ENCODE measurements at places on chromosomes 16 and 17.

DNA sequence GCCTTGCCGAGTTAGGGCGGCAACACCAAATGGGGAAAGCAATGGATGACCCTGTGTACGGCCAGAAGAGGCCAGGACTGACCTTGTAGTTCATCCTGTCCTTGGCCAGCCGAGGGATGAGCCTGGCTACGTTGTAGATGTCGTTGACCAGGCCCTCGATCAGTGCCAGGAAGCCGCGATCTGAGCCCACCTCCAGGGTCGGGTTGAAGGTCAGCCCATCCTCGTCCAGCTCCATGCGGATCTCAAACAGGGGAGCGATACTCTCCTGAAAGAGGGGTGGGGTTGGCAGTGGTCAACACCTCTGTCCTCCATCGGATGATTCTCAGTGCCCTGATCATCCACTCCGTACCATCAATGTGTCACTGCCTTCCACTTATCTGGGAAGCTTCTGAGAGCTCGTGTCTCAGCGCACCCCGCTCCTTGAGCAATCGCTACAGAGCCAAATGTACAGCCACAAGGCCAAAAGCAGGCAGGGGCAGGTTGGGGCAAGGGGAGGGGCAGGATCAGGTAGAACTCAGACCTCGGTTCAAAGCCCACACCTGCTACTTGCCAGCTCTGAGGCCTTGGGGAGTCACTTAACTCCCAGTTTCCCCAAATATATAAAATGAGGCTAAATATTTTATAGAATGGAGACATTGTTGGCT is 39.9 kb downstream of the DNAH17 start:
- no peak for DNase-seq

DNA sequence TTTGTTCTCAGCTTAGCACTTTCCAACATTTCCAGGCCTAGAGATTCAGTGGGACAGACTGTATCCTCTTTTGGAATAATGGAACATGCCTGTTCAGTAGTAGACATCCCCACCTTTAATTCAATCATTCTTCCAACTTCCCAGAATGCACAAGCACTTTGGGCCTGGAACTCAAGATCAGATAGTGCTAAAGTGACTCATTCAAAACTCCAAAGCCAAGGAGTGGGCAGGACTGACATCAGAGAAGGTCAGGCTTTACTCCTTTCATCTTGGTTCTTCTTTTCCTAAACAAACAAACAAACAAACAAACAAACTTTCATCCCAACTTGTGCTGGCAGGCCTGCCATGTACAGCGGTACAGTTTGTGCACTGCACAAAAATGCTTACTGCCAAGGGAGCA is 172.0 kb downstream of the AXIN2 start:
- DNase-seq = no peak

DNA sequence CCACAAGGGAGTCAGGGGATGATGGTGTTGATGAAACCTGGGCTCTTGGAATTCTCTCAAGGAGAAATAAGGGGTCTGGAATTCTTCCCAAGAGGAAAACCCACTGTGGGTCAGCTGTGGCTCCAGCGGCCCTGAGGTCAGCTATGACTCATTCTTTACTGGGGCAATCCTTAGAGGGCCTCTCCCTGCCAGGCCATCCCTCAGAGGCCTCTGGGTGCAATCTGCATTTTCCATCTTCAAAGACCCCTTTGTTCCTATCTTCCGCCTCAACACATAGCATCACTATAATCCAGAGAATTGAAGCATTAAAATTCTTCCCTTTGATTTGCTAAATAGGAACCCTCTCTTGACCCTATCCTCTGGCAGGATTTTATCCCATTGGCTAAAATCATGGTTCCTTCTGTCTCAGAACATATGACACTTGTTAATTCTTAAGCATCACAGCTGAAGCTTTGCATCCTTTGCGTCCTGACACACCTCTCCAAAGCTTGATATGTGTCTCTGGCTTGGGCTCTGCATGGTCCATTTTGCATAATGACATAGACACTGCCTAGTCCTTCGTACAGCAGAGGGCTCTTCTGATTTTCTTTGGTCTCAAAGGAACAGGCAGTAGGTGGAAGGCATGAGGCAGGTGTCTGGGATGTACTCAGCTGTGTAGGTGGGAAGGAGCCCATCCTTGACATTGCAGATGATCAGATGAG is 4.4 kb upstream of the KRT37 start:
- no peak for DNase-seq

DNA sequence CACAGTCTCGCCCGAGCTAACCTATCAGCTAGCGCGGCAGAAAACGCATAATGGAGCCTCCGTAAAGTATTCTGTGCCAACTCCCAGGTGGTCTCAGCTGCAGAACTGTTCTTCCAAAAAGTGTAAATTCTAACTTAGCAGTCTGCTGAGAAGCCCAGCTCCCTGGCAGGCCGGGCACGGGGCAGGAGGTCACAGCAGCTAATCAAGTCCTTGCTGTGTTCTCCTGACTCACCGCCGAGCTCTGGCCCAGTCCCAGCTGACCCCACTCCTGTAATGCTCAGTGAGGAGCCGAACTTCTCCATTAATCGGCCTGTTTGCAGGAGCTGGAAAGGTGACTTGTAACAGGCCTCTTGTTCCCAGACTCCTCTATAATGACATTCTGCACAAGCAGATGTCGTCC is 193.3 kb downstream of the IRX3 start:
- DNase-seq = no peak

- no peak for DNase-seq
Observed at GRCh38 chr17:22467720-22468119, 775.4 kb downstream of the KCNJ18 start.

DNA sequence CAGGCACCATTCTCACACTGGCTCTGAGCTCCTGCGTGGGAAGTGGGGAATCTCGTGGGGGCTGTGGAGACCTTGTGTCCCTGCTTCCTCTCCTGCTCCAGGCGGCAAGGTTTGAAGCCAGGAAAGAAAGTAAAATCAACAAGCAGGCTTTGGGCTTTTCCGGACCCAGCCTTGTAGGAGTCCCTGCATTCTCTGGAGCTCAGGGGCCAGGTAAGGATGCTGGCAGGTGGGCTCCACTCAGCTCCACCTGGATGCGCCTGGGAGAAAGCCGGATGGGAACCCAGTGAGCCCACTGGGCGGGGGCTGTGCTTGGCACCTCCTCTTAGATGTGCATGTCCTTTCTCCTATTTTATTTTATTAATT is 362.5 kb downstream of the SEC14L1 start:
- no peak for DNase-seq

- DNase-seq = no peak
Observed at GRCh38 chr16:69855592-69855991, 93.5 kb downstream of the WWP2 start.

DNA sequence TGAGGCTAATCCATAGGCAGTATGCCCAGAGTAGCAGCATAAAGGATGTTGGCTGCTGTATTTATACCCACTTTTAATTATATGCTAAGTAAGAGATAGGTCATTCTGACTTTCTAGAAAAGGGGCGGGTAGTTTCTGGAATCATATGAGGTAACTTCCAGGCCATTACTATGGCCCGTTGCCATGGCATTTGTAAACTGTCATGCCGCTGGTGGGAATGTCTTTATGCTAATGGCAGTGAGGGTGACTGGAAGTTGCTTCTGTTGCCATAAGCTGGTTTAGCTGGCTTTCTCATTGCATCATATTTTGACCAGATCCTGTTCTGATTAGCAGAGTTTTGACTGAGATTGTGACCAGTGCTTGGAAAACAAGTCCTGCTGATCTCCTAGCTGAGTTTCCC is 929.6 kb upstream of the CDH8 start:
- DNase-seq = no peak

DNA sequence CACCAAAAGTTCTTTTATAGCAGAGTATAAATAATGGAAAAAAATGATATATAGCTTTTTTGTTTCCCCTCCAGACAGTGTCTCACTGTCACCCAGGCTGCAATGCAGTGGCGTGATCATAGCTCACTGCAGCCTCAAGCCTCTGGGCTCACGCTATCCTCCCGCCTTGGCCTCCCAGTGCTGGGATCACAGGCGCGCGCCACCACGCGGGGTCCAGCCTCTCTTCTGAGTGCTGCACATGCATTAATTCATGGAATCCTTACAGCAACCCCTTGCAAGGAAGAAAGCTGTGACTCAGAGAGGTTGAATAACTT is 18.0 kb upstream of the ZNF629 start:
- no peak for DNase-seq

GRCh38 chr16:14131774-14132695 is 60.9 kb downstream of the MRTFB start:
- no peak for DNase-seq

GRCh38 chr17:62693616-62694409 is 66.3 kb downstream of the MRC2 start:
- no peak for DNase-seq

GRCh38 chr17:16940116-16940881 is 31.6 kb downstream of the TNFRSF13B start:
- DNase-seq = no peak

DNA sequence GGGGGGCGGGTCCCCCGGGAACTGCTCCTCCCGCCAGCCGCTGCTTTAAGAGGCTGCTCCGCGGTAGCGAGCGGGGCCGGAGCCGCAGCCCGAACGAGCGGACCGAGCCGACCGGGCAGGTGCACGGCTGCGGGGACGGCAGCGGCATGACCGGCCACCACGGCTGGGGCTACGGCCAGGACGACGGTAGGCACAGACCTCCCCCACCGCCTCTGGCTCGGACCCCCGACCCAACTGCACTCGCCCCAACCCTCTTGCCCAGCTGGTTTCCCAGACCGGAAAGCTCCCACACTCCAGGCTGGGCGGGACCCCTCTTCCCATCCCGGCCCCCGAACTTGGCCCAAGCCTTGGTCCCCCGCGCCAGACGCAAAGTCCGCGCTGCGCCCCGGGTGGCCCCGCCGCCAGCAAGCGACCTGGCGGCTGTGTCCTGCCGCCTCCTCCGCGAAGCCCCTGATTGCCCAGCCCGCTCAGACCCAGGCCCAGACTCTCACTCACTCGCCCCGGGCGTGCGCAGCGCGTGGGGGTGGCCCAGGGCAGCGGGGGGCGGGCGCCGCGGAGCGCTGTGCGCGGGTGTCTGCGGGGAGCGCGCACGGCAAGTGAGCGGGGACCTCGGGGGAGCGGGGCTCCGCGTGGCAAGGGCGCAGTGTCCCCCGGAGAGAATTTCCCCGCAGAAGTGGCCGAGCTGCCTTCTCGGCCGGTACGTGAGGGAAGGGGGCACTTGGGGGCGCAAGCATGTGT is at the start of gene CA7:
TSS of gene CA7 (plus strand) at position 73 of the 738 bp plus-strand sequence. CDS start at position 147, 74 bp downstream.
- no peak for DNase-seq

GRCh38 chr16:83653785-83654184 is 154.0 kb upstream of the HSBP1 start:
- DNase-seq = no peak

DNA sequence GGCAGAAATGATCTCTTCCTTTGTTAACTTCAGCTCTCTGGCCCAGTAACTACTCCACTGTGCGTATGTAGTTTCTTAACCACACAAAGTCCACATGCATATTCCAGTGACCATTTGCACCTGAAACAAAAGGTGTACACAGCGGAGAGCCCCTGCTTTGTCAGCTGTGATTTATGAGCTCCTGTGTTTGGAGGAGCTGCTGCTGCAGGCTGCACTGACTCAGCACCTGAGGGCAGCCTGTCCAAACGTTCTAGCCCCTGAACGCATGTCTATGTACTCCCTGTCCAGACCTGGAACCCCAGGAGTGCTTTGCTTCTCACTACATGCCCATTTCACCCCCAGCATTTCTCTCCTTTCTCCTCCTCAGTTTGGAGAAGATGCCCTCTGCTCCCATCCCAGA is 216.1 kb downstream of the ABCC12 start:
- DNase-seq = no peak

DNA sequence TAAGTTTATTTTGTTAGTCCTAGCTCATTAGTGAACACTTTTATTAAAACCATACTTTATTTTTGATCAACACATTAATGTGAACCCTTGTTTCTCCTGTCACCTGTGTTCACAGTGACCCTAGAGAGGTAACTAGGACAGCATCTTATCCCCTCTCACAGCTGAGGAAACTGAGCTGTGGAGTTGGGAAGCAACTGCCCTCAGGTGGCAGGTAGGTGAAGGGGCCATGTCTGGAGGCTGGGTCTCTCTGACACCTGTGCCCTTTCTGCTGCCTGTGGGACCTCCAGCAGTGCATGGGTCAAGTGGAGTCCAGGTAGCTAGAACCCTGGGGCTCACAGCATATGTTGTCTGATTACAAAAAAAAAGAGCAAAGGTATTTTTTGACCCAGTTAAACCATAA is 22.9 kb upstream of the SLC12A3 start:
- DNase-seq = no peak

GRCh38 chr16:83913245-83913633 is 14.3 kb downstream of the MLYCD start:
- DNase-seq = no peak

GRCh38 chr17:78174346-78174869 is 6.0 kb downstream of the SYNGR2 start:
- DNase-seq = no peak

- no peak for DNase-seq
Observed at GRCh38 chr16:87145181-87146176, 171.7 kb downstream of the C16orf95 start.

GRCh38 chr16:13982451-13982850 is 62.5 kb downstream of the ERCC4 start:
- DNase-seq = no peak

GRCh38 chr16:81842564-81843242 is 63.6 kb downstream of the PLCG2 start:
- DNase-seq = no peak

- DNase-seq = no peak
Observed at GRCh38 chr16:88706965-88707826, 893 bp downstream of the CTU2 start.

DNA sequence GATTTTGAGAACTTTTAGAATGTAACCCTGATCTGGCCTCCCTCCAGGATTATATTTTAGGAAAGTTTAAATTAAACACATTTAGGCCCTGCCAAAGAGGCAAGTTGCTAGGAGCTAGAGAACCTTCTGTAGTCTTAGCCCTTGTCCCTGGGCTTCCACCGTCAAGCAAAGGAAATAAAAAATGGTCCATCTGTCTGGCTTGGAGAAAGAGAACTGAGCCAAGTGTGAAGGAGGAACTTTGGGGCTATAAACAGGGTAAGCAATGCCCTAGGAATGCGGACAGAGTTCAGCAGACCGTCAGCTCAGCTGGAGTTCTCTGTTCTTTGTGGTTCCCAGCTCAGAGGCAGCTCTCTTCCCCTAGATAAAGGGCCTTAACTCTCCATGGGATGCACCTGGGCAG is 29.6 kb downstream of the RCVRN start:
- no peak for DNase-seq
